ENCODE measurements at places on chromosomes 16 and 17.
A peak's percentile ranks its signal among the peaks of the same experiment; 100 is the strongest.

DNA sequence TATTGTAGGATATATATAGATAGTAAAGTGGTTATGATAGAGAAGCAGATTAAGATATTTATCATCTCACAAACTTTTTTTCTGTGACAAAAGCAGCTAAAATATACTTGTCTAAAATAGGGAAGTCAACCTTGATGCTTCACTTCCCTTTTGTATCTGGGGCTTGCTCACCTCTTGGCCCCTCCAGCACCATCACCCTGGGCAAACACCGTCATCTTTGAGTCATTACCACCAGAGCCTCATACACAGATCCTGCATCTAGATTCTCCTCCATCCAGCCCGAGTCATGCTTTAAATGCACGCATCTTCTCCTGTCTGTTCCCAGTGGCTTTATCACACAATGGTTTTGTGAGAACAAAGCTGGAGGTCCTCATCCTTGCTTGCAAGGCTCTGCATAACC lies 1062.7 kb upstream of the EEF2KMT start:
- DNase-seq = no peak

- no peak for DNase-seq
Measured at GRCh38 chr16:23676924-23677480, 1.7 kb upstream of the PLK1 start.

DNA sequence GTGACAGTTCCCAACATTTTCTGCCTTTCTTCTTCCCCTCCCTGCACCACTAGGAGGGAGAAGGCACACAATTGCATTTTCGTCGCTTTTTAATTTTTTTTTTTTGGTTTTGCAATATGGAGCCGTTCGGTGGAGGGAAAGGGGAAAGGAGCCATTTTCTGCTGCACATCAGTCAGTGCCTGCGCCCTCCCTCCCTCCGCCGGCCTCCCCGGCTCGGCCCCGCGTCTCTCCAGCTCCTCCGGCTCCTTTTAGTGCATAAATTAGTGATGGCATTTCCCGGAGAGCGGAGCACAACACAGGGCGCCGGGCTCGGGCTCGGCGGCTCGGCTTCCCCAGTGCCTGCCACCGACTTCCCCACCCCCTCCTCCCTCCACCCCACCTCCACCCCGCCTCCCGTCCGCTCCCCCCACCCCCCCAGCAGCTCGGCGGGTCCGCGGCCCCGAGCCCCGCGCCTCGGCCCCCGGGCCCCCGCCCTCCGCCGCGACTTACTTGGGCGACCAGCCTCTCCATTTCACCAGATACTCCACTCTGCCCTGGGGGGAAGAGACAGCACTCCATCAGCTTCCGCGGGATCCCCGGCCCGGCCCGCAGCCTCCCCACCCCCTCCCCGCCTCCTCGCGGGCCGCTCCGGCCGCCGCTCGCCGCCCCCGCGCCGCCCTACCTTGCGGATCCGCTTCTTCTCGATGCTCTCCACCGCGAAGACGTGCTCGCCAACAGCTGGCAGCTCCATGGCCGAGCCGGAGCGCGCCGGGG lies 542 bp downstream of the CBX4 start:
- DNase-seq = no peak

DNA sequence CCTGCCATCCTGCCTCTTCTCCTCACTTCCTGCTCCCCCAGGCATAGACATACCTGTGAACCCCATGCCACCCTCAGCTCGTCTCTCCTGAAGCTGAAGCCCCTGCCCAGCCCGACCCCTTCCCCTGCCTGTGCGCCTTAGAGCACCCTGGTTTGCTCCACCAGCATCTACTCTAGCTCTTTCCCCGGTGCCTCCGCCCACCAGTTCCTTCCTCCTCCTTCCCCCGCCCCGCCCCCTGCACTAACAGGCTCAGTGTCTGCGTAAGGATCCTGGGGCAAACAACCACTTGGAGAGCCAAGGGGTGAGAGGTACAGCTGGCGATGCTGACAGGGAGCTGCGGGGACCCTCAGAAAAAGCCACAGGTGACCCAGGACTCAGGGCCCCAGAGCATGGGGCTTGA lies 1.9 kb downstream of the GPR142 start:
- peak; percentile 47 for DNase-seq

DNA sequence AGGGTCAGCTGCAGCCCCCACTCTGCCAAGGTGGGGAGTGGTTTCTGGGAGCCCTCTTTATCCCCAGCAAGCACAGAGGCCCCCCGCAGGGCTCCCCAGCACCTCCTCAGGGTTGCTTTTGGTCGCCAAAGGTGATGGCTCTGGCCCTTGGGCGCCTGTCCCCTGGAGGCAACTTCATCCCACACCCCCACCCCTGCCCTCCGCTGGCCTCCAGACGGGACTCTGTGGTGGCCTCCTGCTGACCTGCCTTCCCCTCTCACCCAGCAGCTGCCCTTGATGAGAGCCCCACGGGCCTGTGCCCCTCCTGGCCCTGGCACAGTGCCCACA lies 7.8 kb upstream of the RHOT2 start:
- no peak for DNase-seq

GRCh38 chr16:87585442-87586200 lies 16.7 kb upstream of the JPH3 start:
- no peak for DNase-seq

- DNase-seq = peak; percentile 26
Measured at GRCh38 chr17:1298606-1299005, 19.1 kb downstream of the TRARG1 start.

- no peak for DNase-seq
Measured at GRCh38 chr16:87464691-87465300, 28.0 kb downstream of the ZCCHC14 start.

GRCh38 chr16:5175266-5175665 lies 77.7 kb upstream of the EEF2KMT start:
- DNase-seq = no peak

DNA sequence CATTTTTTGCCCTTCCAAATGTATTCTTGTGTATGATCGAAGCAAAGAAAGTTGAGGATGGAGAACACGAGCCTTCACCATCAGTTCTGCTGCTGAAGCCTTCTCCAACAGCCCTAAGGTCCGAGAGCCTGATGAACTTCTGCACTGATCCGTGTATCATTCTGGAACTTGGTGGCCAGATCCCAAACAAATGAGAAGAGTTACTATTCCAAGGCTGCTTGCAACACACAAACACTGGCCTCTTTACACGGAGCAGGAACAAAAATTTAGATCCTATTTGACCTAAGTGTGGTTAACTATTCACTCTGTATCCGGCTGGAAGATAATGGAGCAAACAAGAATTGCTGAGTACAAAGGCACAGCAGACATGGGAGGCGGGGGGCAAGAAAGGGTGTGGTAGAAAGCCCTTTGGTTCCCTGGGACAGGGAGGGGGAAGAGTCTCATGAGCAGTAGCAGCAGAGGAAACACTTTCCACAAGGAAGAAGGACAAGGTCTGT lies 282.9 kb downstream of the SOX9 start:
- DNase-seq = no peak

- no peak for DNase-seq
Measured at GRCh38 chr16:3035289-3035971, 1.3 kb downstream of the BICDL2 start.

DNA sequence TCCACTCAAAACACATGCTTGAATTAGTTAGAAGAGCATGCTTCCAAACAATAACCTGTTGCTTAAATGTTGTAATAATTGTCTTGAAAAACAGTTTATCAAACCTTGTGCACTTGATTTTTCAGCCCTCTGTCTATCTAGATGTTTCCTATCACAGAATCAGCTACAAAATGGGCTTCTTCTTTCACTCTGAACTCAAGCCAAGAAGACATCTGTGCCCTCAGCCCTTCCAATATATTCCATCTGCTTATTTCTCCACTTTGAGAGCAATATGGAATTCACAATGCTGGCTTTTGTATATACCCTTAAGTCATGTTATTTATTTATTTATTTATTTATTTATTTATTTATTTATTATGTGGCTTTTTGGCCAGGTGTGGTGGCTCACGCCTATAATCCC lies 234.2 kb downstream of the TOX3 start:
- DNase-seq = no peak

DNA sequence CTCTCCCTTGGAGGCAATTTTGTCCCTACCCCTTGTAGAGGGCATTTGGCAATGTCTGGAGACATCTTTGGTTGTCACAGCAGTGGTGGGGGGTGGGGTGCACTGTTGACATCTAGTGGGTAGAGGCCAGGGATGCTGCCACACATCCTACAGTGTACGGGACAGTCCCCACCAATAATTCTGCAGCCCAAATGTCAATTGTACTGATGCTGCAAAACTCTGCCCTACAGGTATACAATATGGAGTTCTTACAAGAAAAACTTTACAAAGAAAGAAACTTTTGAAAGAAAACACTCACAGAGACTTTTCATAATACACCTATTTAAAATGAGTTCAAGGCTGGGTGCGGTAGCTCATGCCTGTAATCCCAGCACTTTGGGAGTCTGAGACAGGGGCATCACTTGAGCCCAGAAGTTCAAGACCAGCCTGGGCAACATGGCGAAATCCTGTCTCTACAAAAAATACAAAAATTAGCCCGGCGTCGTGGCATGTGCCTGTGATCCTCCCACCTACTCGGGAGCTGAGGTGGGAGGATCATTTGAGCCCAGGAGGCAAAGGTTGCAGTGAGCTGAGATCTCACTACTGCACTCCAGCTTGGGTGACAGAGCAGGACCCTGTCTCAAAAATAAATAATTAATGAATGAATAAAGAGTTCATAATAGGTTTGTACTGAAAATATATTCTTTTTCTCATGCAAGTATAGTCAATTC lies 59.4 kb downstream of the EMP2 start:
- DNase-seq = no peak

- DNase-seq = no peak
Measured at GRCh38 chr17:1000597-1001461, 3.9 kb downstream of the TIMM22 start.

GRCh38 chr16:88878356-88878755 lies 11.9 kb upstream of the PABPN1L start:
- no peak for DNase-seq

GRCh38 chr17:50426472-50426782 lies 409 bp downstream of the ACSF2 start:
- DNase-seq = no peak

- DNase-seq = no peak
Measured at GRCh38 chr17:56593646-56594319, at the start of gene NOG. NOG (plus strand) TSS chr17:56593699; CDS start chr17:56594224, 525 bp downstream.

DNA sequence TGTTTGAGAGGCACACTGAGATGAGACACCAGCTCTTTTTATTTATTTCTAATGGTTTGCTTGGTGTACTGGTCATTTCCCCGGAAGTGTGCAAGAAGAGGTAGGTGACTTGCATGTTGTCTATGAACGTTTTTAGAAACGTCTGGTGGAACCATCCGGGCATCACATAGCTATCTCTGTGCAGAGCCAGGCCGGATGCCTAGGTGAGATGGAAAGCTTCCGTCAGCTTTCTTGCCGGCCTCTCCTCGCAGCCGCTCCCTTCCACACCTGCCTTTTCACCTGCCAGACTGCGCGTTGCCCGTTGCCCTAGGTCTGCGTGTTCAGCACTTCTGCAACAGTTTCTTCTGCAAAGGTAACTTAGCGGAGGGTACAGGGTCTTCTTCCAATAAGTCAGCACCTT lies 416.0 kb downstream of the WWOX start:
- DNase-seq = no peak

DNA sequence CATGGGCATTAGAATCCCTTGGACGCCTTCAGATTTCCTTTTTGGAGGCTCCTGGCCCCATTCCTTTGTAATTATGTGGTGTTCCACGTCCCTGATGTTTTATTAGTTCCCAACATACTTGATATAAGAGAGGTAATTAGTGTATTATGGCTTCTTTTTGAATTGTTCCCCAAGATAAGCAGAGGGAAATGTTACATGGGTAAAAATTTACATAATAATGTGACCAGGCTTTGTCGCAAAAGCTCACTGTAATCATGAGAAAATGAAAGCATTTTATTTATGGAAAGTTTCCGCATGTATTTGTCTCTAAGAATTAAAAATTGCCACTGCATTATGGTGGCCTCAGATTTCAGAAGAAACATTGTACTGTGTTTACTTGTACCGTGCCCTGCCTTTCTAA lies 177.8 kb downstream of the PRKCA start:
- no peak for DNase-seq

DNA sequence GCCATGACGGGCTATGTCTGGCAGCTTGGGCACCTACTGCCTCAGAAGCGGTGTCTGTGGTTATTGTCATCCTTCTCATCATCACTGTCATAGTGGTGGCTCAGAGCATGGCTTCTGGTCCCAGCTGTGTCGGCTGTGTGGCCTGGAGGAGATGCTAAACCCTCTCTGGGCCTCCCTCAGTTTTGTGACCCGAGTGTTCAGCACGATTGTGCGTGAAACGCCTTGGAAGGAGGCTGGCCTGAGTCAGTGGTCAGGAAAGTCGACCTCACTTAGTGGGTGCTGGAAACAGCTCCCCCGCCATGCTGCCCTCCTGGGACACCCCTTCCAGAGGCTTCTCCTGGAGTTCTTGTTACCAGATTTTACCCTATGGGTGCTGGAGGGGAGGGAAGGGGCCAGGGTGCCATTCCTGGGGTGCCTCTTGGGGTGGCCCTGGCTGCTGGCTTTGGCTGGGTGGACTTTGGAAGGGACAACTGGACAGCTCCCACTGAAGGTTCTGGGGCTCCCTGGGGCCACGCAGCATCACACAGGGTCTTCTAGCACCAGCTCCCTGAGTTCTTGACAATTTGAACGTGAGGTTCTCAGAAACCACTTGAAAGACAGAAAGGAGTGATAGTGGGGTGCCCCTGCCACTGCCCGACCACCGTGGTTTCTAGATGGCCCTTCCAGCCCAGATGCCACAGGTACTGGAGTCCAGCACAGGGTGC lies 226.5 kb upstream of the GSE1 start:
- no peak for DNase-seq

GRCh38 chr17:39899215-39899614 lies 19.2 kb downstream of the GSDMB start:
- DNase-seq = no peak

GRCh38 chr16:86034421-86034919 lies 135.5 kb downstream of the IRF8 start:
- no peak for DNase-seq

GRCh38 chr17:20097330-20097729 lies 88.2 kb downstream of the SPECC1 start:
- DNase-seq = no peak

- DNase-seq = no peak
Measured at GRCh38 chr17:82865274-82865673, 25.5 kb upstream of the ZNF750 start.

DNA sequence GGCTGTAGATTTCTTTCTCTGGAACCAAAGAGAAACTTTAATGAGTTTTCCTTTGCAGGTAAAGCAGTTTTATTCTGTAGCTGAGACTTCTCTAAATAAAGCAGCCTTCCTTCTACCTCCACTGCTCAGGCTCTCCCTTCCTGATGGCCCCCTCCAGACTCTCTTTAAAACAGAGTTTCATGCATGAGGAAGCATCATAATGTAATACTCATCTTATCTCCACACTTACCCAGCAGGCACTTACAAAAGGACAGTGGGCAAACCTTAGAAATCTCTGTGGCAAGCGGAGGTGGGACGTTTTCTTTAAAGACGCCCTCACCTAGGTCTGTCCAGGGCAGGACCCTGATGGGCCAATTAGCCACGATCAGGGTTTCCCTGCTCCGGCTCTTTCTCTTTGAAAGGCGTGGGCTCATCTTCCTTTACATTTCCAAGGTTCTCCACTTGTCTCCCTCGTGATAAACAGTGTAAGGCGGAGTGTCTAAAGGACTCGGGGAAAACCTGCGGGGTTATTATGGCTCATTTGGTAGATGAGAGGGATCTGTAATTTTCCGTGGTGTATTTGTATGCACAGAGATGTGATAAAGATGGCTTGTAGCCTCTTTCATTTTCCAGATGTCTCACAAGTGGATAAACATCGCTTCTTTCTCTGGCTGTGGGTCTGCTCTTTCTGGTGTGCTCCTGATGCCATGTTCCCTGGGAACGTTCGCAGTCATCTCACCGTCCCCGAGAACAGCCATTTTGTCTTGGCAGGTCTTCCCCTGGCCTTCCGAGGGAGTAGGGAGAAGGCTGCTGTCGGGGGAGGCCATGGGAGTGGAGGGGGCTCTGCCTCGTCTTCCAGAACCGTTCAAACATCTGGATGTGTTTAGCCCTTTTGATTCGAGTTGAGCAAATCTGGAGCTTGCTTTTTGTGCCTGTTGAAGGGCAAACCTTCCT lies 239.0 kb downstream of the CCDC182 start:
- no peak for DNase-seq
